Renal cortical epithelial cell (primary cell): ENCODE measurements at places on chromosomes 1 and 21. TPM values are rescaled to one million over a fixed set of nuclear protein-coding genes. Genes with fewer than 3 reads are reported as not detected.

GRCh38 chr1:115671176-115671934, 29.6 kb downstream of the VANGL1 start:
- no peak for DNase-seq

DNA sequence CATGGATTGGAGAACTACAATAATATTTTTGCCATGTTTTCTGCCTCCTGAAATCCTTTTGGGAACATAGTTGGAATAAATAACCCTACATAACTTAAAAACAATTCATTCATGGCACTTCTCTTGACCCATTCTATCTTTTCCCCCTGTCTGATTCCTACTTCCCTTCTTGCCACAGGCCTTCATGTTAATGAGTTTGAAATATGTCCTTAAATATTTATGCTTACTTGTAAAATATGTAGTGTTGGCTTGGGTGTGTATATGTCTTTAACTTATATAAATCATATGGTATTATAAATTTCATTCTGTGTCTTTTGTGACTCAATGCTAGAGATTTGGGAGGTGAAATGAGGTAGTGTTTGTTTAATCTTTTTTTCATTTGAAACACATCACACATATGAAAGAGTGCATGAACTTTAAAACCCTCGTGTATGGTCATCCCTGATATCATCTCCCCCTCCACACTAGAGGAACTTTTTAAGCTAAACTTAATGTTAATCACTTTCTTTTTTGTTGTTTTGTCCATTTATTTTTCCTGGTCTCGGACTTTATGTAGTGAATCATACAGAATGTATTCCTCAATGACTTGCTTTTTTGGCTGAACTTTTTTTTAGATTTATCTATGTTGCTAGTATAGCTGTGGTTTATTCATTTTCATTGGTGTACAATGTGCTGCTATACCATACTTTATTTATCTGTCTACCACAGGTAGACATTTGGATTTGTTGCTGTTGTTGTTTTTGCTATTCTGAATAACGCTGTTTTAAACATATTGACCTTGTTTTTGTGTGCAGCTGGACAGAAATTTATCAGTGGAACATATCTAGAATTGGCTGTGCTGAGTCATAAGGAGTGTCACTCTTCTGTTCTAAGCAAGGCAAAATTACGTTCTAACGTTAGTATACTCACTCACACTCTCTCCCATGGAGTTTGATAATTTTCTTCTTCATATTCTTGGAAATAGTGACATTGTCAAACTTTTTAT, 441.6 kb downstream of the PLPP3 start:
- DNase-seq, result no peak

DNA sequence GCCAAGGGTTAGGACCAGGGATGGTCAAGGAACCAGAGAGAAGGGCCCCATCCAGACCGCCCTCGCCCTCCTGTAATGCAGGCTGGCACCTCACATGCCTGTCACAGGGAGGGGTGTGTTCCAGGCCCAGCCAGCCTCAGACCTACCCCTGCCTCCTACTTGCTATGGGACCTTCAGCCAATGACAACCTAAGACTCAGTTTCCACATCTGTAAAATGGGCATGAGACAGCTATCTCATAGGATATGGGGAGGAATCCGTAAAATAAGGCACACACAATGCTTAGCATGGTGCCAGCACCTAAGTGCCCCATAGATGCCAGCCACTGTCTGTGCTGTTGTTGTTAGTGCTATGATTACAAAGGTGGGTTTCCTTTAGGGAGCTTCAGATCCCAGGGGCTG, 7.9 kb downstream of the KIF17 start:
- no peak for DNase-seq

- DNase-seq, result peak; percentile 2
Measured at GRCh38 chr21:35436899-35437298, 387.8 kb upstream of the RUNX1 start.

The BSND gene
- 0.45 TPM in 1 of 2 replicates, not detected in the other for total RNA-seq
